CD4-positive, alpha-beta T cell treated with Interleukin-21 for 1 hour (primary cell): ENCODE measurements at places on chromosomes 11 and 22.

- no peak for DNase-seq
Observed at GRCh38 chr11:73894725-73895335, 18.0 kb downstream of the PAAF1 start.

DNA sequence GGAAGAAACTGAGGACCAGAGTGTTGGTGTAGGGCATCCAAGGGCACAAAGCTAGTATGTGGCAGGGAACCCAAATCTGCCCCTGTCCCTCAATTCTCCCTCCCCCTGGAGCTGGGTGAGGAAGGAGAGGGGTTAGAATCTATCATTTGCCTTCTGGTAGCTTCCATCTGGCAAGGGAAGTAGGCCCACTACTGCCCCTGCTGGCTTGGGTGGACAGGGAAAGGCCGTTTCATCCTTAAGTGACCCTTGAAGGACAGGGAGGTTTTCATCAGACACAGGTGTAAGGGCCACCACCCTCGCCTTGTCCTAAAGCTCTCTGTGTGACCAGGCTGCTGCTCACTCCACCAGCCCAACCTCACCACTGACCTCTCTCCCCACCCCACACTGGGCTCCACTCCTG lies 22.1 kb downstream of the NECTIN1 start:
- no peak for DNase-seq

- no peak for DNase-seq
Observed at GRCh38 chr11:13135385-13136271, 126.5 kb downstream of the RASSF10 start.

- no peak for DNase-seq
Observed at GRCh38 chr11:44221456-44221855, 88.5 kb downstream of the ALX4 start.

GRCh38 chr11:3984896-3985295 lies 109.7 kb upstream of the RRM1 start:
- DNase-seq, result peak; percentile 46

DNA sequence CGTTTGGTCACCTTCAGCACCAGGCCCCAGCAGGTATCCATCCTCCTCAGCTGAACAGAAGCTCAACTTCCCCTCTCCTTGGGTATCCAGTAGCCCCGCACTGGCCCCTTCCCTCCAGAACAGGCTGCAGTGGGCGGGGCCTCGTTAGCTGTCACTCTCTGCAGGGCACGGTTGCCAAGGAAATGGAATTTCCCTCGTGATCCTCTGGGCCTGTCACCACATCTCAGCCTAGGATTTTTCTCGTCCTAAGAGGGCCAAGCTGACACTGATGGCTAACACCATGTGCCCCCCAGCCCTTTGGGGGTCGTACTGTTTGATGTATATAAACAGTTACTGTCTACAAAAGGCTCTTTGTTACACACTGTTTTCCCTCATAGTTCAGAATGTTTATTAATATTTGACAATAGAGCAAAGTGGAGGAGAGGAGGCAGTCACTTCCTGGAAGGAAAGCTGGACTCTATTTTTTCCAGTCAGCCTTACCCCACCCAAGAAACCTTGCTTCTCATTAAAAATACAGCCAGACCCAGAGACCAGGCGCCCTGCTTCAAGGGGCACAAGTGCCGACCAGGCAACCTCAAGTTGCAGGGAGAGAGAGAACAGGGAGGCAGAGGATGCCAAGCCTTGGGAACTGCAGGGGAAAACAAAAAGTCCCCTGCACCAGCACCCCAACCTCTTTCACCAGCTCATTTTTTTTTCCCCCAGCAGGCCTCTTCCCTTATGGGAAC lies 44.5 kb downstream of the FEZ1 start:
- no peak for DNase-seq

- no peak for DNase-seq
Observed at GRCh38 chr11:6225896-6226295, 8.5 kb downstream of the FHIP1B start.

DNA sequence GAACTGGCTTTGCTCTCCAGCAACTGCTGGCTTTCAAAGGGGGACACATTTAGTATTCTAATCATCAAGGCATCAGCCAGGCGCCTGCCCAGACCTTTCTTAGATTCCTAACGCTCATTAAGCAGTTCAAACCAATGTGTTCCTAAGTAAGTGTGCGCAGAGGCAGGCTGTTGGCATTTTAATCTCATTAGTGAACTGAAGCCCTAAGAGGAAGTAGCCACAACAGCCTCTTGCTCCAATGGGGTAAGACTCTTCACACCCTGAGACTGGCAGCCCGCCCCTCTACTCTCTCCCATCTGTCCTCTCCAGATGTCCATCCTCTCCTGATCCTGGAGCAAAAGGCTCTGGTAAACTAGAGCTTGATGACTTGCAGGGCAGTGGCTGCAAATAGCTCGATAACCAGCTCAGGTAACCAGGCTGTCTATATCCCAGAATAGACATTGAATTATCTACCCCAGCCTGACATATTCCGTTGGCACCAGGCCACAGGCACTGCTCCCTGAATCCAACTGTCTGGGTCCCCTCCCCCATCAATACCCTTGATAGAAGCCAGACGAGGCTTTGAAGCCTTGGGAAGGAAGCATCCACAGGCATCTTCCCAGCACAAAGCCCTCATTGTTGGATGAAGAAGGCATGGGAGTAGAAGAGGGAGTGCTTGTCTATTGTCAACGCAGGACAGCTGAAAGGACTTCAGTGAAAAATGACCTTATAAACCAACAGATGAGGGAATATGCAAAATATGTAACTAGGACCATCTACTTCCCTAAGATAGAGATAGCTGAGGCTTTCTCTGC lies 321.1 kb downstream of the TENM4 start:
- DNase-seq, result no peak

- DNase-seq, result no peak
Observed at GRCh38 chr22:37559901-37560607, at the start of gene CDC42EP1. TSS of gene CDC42EP1 (plus strand) at chr22:37560480. CDS start at chr22:37566350, 5,870 bp downstream.

- DNase-seq, result no peak
Observed at GRCh38 chr22:42819412-42820044, 37.5 kb downstream of the ARFGAP3 start.

- no peak for DNase-seq
Observed at GRCh38 chr11:35711173-35711910, 48.8 kb downstream of the TRIM44 start.

DNA sequence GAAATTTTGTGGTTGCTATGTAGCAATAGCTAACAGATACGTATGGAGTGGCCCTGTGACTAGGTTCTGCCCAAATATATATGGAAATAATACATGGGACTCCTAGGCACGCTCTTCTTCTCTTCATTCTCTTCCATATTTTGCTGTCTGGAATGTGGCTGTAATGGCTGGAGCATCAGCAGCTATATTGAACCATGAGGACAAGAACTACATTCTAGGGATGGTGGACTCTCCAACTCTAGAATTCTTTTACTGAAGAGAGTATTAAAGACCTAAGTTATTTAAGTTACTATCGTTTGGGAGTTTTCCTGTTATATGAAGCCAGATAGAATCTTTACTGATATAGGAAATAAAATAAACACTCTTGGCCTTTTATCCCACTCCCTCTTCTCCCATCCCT lies 7.5 kb upstream of the NELL1 start:
- DNase-seq, result no peak

DNA sequence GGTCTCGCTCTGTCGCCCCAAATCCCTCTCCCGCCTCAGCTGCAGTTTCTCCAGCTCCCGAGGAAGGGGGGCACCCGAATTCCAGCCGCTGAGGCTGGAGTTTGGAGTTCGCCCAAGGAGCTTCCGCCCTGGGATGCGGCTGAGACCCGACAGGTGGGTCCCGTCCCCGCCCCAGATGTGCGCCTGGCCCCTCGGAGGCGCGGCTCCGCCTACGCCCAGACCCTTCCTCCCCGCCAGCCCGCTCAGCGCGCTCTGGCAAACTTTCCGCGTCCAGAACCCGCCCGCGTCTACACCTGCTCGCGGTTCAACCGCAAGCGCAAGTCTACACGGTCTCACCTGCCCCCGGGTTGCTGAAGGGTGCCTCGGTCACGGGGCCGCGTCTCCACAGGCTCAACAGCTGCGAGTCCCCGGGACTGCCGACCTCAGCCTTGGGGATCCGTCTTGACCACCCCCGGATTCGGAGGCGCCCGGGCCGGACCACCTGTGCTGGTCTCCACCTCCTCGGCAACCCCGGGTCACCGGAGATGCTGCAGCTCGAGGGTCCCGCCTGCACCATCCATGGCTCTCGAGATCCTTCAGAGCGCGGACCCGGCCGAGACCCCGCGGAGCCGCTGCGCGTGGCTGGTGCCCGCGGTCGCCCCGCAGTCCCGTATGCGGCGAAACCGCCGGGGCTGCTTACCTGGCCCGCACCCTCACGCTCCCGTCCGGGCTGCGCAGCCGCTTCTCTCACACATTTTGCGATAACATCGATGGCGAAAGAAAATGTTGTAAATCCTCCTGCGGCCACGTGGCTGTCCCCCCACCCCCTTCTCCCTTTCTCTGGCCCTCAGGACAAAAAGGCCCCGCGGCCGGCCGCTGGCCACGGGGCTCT lies 63.6 kb downstream of the NFAM1 start:
- peak; percentile 40 for DNase-seq

DNA sequence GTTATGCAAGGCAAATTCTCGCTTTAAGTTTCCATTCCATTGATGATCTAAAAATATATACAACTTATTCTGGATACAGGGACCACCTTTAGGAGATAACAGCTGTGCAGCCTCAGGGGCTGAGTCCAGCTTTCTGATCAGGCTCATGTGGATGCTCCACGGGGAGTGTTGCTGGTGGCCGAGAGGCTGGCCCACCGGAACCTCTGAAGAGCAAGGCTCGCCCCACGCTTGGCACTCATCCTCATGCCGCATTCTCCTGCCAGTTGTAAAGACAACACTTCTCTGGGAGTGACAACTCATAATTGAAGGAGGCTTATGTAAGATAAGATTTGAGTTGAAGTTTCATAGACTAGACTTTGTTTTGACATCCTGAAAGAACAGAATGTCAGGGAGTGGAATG lies 123.5 kb downstream of the MPPED1 start:
- no peak for DNase-seq

DNA sequence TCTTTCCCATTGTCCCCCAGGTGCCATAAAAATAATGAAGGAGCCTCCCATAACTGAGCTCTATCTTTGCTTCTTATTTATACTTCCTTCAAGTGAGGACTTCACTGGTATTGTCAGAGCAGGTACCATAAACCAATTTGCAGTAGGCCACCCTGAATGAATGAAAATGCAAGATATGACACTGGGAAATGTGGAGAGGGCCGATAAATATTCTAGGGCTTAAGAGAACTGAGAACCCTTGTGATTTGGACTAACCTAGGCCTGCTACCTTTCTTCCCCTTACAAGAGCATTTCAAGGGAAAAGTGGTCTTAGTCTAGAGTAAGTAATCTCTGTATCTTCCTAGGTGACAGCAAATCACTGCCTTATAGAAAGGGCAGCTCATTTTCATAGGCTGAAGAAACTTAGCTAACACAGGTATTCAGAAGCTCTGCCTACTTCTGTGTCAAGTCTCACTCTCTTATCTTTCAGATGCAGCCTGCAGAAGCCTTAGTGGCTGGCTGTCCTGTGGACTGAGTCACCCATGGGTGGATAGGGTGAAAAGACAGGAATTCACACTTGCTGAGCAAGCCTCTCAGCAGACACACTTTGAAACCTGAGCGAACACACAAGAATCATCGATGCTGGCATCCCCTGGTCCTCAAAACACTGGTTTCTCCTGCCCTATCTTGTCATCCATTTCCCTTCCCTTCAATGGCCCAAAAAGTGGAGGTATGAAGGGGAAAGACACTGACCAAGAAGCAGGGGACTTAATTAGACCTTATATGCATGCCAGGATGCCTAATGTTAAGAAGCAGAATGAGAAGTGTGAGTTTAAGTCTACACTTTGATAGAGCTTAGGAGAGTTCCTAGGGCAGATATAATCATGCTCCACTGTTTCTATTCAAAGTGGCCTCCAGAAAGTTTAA lies 15.2 kb downstream of the NRIP3 start:
- no peak for DNase-seq

DNA sequence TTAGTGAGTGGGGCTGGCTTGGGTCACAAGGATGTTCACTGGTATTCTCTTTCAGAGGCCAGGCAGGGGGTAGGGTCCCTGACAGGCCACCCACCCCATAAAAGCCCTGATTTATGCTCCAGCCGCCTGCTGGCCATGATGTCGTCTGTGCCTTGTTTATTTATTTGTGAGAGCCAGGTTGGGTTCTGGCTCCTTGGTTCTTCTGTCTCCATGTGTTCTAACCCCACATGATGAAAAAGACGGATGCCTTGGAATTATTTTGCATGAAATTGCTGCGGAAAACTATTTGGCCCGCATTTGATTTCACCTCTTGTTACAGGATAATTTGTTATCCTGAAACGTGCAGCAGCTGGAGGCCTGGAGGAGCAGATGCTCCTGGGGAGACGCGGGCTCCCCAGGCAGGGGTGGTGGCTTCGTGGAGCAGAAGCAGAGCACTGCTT lies 46.3 kb upstream of the WNT11 start:
- DNase-seq, result no peak

- DNase-seq, result peak; percentile 13
Observed at GRCh38 chr11:104858882-104859775, 39.1 kb downstream of the CASP12 start.

GRCh38 chr11:111001081-111001430 lies 244.5 kb upstream of the POU2AF2 start:
- no peak for DNase-seq

- no peak for DNase-seq
Observed at GRCh38 chr11:125954945-125955640, 9.2 kb downstream of the VSIG10L2 start.

DNA sequence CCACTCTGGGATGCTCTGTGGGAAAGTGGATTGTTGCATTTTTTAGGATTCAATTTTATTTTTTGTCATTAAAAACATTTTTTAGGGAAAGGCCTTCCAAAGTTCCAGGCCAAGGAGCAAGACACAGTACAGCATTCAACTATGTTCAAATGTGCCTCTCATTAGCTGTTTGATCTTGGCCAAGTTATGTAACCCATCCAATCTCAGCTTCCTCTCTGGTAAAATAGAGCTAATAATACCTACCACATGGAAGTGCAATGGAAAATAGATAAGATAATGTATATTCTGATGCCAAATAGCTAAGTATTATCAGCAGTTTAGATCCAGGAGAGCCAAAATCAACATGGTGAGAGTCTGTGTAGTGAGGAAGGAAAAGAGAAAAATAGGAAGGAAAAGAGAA lies 220.3 kb upstream of the SESN3 start:
- no peak for DNase-seq

DNA sequence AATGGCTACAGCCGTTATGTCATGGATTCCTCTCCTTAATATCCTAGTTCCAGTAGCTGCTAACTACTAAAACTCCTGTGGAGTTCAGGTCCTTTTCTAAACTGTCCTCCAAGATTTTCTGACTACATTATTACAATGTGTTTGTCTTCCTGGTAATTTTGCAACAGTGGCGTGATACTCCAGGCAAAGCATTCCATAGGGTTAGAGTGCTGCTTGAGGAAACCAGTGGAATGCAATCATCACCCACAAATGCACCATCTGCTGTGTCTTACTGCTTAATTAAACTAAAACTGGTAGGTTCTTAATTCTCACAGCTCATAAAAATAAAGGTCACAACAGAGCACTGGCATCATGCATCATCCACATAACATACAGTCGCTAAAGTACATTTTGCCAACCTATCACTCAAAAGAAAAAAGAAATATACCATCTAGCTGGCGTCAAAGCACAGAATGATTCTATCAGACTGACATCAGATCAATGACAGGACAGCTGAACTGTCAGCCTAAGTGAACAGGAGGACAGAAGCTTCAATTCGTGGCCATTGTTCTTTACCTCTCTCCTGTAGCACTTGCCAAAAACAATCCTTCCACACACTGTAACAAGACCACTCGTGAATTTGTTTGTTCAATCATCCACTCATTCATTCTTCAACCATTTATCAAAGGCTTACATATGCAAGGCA lies 182.5 kb downstream of the CADM1 start:
- DNase-seq, result no peak
